NCI-H1930 (cell line): ENCODE measurements at places on chromosomes 3 and 15.

DNA sequence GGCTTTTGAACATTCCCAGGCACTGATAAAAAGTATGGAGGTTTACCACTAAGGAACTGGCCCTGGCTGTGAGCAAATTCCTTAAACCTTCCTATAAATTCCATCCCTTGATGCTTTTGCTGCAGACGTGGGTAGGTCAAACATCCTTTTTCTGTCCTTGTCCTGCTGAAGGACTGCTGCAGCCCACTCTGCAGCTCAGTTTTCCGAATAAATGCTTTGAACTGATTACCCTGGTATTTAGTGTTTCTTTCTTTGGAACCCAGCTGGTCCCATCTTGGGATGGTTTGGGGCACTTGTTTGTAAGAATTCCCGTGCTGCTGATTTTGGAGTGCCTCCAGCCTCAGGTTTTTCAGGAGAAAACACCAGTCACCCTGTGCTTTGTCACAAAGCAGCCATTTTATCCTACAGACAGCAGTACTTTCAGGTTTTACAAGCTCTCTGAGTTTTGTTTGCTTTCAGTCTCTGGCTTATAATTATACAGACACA is 815.9 kb downstream of the VGLL3 start:
- DNase-seq, result no peak

GRCh38 chr3:182970811-182971418 is 9.4 kb downstream of the DCUN1D1 start:
- DNase-seq, result no peak

DNA sequence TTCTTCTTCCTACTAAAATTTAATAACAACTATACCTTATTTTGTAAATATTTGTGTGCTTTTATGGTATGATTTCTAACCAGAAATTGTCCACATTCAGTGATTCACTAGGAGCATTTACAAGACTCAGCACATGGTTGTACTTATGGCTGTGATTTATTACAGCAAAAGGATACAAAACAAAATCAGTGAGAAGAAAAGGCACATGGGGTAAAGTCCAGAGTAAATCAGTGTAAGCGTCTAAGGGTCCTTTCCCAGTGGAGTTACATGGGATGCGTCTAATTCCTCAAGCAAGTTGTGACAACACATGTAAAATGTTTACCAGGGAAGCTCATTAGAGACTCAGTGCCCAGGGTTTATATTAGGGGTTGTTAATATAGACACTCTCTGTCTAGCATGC is 31.1 kb downstream of the RNF13 start:
- DNase-seq, result no peak

DNA sequence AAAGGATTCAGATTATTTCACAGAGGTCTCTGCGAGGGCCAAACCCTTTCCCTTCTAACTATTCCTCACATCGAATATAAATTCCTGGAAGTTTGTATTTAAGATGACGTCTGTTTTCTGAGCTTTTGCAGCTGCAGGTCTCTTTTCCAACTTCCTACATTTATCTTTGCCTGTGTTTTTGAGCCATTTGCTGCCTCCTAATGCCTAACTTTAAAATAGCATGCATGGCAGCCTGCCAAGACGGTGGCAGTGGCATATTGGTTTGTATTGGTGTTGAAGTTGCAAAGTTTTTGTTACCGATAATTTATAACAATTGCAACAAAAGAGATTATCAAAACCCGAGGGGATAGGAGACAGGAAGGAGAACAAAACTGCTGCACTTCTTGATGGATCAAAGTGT is 187.1 kb upstream of the DNAJC19 start:
- no peak for DNase-seq

DNA sequence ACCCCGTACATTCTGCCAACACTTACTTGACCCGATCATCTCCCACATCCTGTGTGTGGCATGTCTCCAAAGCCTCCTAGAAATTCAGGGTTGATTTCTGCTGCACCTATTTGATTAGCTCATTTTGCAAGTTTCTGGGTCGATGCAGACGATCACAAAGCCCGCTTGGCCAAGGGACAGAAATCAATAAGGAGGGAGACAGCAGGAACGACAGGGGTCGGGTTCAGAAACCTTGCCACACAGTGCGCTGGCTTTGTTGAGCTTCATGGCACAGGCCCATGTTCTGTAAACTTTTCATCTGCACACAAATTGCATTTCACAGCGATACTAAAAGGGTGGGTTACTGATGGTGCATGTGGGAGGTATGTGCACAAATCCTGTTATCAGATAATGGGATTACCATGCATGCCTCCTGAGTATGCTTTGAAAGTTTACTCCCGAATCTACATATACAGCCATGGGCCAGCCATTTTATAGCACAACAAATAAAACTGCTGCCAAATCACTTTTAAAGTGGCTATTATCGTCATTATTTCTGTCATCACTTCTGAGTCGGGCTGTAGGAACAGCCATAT is 95.9 kb upstream of the ATP11B start:
- DNase-seq, result peak; percentile 18

DNA sequence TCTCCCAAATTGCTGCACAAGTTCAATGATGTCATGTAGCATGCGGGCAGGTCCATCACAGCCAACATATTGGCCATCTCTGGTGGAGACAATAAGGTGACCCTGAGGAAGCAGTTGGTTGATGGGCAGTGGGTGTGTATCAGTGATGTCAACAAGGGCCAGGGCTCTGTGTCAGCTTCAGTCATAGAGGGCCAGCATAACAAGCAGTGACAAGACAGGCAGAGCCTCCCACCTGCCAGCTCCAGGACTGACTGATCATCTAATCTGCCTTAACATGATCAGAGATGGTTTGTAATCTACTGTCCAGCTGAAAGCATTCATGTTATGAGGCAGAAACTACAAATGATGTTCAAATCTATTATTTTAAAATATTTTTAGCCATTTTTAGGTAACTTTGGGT is 62.3 kb downstream of the GLB1 start:
- no peak for DNase-seq

DNA sequence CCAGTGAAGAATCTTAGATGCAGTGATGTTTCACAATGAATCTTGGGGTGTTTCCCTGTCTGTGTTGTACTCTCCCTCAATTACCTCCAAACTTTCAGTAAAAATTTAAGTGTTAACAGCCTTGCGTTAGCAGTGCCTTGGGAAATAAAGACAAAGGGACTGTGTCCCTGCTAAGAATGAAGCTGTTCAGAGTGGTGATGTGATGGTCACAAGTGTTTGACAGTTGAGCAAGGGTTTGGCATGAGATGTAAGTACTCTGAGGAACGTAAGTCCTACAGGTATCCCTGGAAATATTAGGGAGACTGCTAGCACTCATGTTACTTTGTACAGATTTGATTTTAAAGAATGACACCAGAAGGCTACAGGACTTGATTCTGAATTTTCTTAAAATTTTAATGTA is 304.3 kb upstream of the DPH6 start:
- no peak for DNase-seq
